ENCODE measurements at places on chromosomes 5 and 9.

GRCh38 chr5:171757853-171758535 lies 27.6 kb upstream of the SMIM23 start:
- DNase-seq = no peak

GRCh38 chr9:110933350-110934001 lies 104.8 kb downstream of the LPAR1 start:
- DNase-seq = no peak

GRCh38 chr5:95842854-95843544 lies 20.5 kb upstream of the GLRX start:
- DNase-seq = peak; percentile 91

DNA sequence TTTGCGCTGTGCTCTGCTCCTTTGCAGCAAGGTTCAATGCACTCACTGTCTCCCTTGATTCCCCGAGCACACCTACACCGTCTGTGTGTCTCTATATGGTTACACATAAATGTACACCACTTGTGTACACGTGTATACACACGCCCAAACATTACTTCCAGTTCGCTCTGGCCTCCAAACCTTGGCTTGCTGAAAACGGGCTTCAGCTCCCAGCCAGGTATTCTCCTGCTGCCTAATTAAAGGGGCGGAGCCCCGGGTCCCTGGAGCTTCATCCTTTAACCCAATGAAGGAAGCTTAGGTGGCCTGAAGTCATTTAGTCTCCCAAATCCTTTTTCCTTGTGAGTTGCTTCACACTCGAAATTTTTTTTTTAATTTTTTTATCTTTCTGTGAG lies 4.6 kb downstream of the ISL1 start:
- no peak for DNase-seq

DNA sequence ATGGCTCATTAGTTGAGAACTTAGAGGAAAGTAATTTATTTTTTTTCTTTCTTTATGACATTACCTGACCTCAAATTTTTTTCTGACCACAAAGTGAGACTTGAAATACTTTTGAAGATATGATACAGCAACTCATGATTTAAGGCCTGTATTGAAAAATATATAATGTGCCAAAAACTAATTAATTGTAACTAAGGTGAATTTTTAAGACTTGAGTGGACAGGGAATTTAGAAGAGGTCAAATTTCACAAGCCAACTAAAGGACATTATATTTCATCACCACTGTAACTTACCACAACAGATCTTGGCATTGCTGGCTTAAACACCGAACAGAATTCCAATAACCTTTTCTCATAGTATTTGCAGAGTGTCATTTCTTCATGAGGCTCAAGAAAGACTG lies 1.8 kb downstream of the CCNH start:
- DNase-seq = no peak

DNA sequence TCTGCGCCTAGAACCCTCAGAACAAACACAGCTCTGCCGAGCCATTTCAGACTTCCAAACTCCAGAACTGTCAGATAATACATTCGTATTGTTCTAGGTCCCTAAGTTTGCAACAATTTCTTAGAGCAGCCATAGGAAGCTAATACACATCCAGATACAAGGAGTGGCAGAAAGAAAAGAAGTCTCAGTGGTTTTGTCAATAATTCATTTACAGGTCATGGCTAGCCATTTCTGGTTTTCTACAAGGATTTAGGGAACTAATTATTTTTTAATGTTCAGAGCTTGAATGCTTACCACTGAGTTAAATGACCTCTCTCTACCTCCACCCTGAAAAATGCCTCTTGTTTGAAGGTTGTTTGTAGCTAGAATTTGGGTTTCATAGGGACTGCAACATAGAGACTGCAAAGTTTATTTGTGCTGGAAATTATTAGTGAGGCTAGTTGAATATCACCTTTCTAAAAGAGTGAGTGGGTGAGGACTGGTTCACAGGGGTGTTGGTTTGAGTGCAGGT lies 15.5 kb upstream of the ERMP1 start:
- no peak for DNase-seq

DNA sequence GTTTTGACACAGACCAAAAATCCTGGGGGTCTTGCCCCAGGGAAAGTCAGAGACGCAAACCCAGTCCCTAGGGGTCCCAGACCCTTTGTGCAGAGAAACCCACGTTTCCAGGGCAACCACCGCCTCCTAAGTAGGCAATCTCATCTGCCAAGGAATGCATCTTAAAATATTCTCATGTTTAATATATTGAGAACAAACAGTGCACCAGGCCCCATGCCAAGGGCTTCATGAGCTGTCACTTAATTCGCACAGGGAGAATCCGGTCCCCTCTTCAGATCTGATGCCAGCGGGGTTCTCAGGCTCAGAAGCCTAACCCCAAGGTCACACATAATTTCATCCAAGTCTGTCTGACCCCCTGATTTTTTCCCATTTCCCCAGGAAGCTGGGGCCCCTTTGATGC lies 28.8 kb downstream of the CPLX2 start:
- DNase-seq = no peak

DNA sequence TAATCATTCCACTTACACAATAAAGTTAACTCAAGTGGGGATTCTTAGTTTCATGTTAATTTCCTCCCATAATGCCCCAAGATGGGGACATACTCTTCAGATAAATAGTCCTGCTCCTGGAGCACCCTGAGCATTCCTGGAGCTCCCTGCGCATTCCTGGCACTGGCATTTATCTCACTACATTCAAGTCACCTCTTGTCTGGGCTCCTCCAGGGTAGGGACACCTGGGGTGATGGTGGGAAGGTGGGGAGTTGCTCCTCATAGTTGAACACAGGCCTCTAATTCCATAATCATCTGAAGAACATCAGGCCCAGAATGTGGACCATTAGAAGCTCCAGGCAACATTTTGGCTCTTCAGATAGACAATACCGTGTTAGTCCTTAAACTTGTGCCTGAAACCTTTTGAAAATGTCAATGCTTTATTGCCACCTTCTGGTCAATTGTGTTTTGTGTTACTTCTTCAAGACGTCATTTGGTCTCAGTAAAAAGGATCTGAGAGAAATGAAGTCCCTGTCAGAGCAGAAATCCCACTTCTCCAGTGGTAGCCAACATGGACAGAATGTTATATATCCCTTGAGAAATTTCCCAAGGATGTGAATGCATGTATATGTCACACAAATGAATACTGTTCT lies 14.2 kb upstream of the AGGF1 start:
- DNase-seq = peak; percentile 52

DNA sequence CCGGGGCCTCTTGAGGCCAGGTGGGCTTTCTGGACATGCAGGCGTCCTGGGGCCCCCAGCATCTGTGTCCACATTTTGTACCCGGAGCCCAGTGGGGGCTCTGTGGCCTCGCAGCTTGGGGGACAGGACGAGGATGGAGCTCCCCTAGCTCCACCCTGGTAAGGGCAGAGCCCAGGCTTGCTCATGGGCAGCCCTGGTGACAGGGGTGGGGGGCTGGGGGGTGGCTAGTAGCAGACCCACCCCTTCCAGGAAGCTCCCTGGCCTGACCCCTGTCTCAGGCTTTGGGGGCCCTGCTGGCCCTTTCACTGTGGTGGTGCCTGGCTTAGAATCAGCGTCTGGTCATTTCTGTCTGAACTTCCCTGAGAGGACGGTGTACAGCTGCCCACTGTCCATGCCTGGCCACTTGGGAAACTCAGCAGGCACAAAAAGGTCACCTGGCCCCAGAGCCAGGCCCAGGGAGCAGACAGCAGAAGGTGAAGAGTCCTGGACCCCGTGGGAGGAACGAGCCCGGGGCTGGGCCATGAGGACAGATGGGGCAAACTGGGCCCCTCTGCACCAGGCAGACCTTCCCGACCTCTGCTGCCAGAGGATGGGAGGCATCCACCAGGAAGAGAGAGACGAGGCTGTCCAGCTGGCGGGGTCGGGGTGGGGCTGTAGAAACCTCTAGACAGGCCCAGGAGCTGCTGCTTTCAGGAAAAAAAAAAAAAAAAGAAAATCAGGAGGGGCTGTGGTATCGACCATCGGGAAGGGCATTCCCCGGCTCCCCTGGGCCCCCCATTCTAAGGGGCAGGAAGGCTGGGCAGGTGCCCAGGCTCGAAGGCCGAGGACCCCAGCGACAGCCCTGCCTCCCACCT lies 52.8 kb downstream of the EXD3 start:
- no peak for DNase-seq

GRCh38 chr9:106478312-106478711 lies 384.7 kb upstream of the ZNF462 start:
- no peak for DNase-seq

DNA sequence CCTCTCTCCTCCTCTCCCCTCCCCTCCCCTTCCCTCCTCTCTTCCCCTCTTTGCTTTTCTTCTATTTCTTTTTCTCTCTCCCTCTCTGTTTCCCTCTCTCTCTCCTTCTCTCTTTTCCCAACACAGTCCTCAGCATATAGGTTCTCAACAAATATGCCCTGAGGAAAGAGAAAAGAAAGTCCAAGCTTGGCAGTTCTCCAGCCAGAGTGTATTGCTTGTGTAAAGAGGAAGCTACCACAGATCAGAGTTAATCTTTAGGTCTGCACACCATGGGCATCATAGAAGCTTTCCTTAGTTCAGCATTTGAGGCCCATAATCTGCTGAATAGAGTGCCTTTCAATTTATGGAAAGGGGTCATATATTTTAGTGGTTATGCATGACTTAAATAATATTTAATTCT lies 382.8 kb upstream of the WWC1 start:
- no peak for DNase-seq

- DNase-seq = no peak
Observed at GRCh38 chr5:133406208-133406976, 205.9 kb downstream of the FSTL4 start.

DNA sequence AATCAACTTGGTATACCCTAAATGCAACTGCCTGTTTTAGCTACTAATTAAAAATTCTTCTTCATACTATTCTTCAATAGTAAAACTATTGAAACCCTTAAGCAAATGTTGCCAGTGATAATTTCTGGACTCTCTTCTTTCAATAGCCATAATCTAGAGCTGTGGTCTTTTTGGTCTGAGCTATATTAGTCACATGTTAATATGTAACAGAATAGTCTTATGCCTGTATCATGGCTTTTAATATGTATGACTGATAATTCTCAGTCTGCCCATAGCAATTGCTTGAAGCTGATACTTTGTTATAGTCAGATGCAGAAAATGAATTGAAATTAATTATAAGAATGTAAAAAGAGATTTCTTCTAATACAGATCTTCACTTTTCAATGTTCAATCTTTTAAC lies 1871.9 kb upstream of the CDH6 start:
- DNase-seq = no peak

- no peak for DNase-seq
Observed at GRCh38 chr5:39570403-39571027, 145.7 kb upstream of the DAB2 start.

GRCh38 chr5:141172381-141173204 lies at the start of gene PCDHB7:
Gene PCDHB7, plus strand, starts transcription at chr5:141172644. Its CDS starts 192 bp downstream, at chr5:141172836.
- no peak for DNase-seq

GRCh38 chr5:150544611-150545219 lies 36.8 kb downstream of the NDST1 start:
- DNase-seq = peak; percentile 42

DNA sequence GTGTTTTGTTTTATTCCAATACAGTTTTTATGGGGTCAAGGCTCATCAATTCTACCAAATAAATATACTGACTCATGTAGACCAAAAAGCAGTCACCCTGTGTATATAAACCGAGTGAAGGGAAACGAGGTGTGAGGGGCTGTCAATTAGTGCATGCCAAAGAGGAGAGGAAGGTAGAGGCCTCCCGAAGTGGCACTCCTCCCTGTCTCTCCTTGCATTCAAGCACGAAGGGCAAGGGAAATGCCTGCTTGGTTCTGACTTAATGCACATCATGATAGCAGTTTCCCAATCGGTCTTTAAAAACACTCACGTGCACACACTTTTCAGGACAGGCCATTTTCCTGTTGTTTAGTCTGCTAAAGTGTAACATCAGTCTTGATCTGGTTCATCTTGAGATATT lies 125.6 kb upstream of the SLCO6A1 start:
- no peak for DNase-seq

DNA sequence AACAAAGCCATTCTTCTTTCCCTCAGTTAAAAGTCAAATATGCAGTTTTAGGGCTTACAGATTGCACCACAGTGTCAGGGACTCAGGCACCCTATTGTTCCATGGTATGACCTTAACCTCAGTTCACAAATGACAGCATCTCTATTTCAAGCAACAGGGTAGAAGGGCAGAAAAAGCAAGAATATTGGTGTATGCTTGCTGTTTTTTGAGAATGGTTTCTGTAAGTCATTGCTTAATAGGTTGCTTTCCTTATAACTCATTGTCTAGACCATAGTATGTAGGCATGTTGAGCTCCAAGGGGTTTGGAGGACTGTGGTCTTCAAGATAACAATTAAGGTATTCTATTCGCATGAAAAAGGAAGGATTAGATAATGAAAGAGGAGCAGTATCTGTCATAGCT lies 183.5 kb upstream of the EDIL3 start:
- no peak for DNase-seq

- DNase-seq = no peak
Observed at GRCh38 chr9:98306384-98307145, 51.1 kb upstream of the TBC1D2 start.

DNA sequence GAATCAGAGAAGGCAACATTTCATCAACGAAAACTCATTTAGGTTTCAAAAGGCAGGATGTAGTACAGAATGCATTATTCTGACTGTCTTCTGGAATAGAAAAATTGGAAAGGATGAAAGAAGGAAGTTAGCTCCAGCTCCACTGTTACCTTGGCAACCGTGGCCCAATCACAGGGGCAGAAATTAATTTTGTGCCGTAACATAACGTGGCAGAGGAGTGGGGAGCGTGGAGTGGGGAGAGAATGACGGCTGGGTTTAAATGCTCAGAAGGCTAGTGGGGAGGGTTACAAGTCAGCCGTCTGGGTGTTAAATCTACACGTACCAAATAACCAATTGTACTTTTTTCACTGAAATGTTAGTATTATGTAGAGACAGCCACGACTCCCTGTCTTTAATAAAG lies 32.3 kb upstream of the EQTN start:
- DNase-seq = no peak

DNA sequence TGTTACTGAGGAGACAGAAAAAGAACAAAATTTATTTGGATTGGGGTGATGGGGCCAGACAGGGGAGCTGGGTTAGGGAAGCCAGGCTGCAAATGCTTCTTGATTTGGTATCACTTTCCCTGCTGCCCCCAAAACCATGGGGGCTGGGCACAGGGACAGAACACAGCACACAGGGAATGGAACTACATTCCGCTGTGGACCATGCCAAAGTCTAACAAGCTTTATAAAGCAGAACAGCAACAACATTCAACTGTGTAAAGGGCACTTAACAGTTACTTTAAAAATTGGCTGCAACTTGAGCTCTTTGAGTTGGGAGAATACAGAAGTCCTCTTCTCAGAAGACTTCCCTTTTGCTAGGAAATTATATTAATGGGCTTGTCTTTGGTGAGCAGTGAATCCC lies 23.8 kb downstream of the C5orf58 start:
- no peak for DNase-seq

Measured in GDM1 (cell line).